ENCODE measurements at places on chromosomes 3 and 15.

- DNase-seq = peak; percentile 75
These were observed 555.5 kb upstream of the CFAP20DC start for GRCh38 chr3:59605318-59605717.

DNA sequence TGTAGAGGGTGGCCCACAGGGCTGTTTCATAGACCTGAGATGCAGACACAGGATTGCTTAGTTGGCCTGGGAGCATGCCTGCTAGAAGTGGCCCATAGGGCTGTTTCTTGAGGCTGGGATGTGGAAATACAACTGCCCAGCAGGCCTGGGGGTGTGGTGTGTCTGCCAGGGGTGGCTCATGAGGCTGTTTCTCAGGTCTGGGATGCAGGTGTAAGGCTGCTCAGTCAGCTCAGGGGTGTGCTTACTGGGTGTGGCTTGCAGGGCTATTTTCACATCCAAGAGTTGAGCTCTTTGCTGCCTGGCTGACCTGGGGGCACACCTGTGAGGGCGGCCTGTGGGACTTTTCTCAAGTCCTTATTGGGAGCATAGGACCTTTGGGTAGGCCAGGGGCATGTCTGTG lies 131.3 kb downstream of the DOCK3 start:
- DNase-seq = no peak

DNA sequence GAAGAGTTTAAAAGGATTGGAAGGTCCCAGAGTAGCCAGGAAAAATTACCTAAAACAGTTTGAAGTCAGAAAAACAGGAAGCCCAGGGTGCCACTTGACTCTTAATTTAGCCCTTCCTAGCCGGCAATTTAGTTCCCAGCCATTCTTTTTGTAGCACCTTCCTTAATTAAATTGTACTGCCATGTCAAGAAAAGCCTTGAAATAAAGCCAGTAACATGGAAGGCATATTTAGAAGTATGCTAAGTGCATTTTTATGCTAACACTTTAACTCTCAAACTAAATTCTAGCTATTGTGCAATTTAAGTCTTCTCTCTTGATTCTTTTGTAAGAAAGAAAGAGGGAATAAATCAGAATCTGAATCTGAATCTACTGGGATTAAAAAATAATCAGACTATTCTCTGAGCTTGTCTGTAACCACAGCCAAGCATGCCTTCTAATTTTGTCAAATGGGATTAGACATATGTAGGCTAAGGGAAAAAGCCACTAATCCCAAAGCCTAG lies 43.2 kb downstream of the MAP3K13 start:
- no peak for DNase-seq

- no peak for DNase-seq
These were observed 1241.5 kb downstream of the ROBO2 start for GRCh38 chr3:78281381-78281780.

GRCh38 chr3:69178838-69179739 lies 56.7 kb upstream of the LMOD3 start:
- no peak for DNase-seq

DNA sequence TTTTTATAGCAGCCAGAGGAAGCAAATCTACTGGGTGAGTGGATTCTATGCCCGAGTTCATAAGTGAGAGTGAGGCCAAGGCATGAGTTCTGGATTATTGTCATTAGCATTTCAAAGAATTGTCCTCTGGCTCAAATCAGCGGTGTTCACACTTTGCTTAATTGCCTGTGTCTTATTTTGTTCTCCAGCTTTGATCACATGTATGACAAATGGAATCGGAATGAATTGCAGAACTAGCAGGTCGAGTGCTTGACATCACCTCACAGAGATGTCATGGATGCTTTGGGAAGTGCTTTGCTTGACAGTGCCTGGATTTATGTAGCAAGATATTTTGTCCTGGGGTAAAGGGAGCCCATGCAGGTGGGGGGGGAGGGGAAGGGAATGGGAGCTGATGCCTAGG lies 68.0 kb downstream of the SH3GL3 start:
- no peak for DNase-seq

- no peak for DNase-seq
These were observed 1.2 kb upstream of the SNAPC5 start for GRCh38 chr15:66498501-66499386.

DNA sequence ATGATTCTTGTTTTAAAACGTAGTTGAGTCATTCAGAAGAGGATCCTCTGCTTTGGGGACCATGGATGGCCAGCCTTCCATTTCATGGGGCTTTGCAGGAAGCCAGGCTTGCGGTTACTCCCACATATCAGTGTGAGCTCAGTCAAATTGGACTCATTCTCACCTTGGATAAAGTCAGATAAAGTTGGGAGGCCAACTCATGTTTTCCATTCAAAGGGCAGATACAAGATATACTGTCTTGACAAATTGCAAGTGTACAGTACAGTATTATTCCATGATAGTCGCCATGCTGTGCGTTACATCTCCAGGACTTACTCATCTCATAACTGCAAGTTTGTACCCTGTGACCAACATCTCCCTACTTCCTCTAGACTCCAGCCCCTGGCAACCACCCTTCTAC lies 25.5 kb upstream of the B3GNT5 start:
- no peak for DNase-seq

- DNase-seq = no peak
These were observed 1.5 kb downstream of the CDC25A start for GRCh38 chr3:48186631-48187300.

Measured in NCI-H2029 treated with DMSO at 0.1 percent for 48 hours (cell line).